CD4-positive, alpha-beta T cell (primary cell): ENCODE measurements at places on chromosomes 4 and X.

DNA sequence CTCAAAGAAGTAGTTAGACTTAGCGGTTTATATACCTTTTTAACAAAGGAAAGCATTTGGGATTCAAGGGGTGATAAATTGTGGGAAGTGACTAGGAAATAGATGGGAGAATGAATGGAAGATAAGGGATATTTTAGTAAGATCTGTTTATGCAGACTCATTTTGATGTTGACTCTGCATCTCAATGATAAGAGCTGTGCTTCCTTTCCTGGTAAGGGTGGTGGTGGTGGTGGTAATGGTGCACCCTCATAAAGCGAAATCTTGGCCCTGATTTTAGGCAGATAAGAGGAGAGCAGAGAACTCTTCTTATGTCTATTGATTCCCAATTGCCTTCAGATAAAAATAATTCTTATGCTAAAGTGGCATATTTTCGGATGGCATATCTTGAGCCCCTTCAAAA lies 197.1 kb downstream of the SPRY1 start:
- no peaks in the 10 kb centered on the region for H3K4me1 ChIP-seq
- DNase-seq, result no peak
- H3K4me3 ChIP-seq, result no peak overlapping the region
- H3K27me3 ChIP-seq, result no peaks in the 10 kb centered on the region

- no peak overlapping the region for H3K27ac ChIP-seq
- H3K27me3 ChIP-seq, result no peaks in the 10 kb centered on the region
- no peaks in the 10 kb centered on the region for H3K36me3 ChIP-seq
- H3K4me1 ChIP-seq, result no peaks in the 10 kb centered on the region
These were observed 221.6 kb upstream of the SPANXN4 start for GRCh38 chrX:142804085-142804484.

DNA sequence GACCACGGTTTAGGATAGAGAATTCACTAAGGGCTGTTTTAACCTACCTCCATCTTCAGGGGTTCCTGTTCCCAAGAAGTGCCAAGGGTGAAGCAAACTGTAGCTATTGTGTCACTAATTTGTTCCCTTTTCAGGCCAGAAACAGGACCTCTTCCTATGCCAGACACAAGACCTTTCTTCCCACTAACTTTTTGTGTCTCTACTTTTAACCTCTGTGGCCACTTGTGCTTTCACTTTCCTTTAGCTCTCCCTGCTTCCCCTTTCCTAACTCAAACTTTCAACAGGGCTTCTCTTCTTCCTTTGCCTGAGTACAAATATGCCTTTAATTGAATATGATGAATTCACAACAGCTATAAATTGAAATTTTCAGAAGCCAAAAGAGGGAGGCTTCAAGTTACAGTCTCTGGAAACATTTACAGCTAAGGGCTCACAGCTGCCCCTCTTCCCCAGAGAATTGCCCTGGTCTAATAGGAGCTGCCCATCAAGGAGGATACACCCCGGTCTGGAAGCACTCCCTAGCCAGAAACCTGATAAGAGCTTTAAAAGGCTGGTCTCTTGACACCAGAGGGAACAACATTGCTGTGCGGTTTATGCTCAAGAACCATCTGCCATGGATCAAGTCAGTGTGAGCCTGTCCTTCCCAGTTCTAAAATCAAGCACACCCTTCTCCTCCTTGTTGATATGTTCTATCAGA lies 61.7 kb upstream of the PLS3 start:
- H3K4me3 ChIP-seq, result no peak overlapping the region
- no peaks in the 10 kb centered on the region for H3K27me3 ChIP-seq
- H3K4me1 ChIP-seq, result no peaks in the 10 kb centered on the region
- H3K36me3 ChIP-seq, result no peaks in the 10 kb centered on the region
- H3K27ac ChIP-seq, result no peak overlapping the region

DNA sequence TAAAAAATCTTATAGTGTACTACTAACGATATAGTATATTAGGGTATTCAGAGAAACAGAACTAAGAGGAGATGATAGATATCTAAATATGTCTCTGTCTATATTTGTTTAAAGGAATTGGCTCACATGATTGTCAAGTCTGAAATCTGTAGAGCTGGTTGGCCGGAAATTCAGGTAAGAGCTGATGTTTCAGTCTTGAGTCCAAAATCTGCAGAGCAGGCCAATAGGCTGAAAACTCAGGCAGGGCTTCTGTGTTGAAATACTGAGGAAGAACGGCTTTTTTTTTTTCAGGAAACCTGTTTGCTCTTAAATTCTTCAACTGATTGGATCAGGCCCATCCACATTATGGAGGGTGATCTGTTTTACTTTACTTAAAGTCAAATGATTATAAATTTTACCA lies 31.7 kb downstream of the PGRMC2 start:
- no peak overlapping the region for H3K27ac ChIP-seq
- no peak for DNase-seq
- H3K36me3 ChIP-seq, result no peaks in the 10 kb centered on the region
- no peak overlapping the region for H3K4me3 ChIP-seq
- no peaks in the 10 kb centered on the region for H3K27me3 ChIP-seq

DNA sequence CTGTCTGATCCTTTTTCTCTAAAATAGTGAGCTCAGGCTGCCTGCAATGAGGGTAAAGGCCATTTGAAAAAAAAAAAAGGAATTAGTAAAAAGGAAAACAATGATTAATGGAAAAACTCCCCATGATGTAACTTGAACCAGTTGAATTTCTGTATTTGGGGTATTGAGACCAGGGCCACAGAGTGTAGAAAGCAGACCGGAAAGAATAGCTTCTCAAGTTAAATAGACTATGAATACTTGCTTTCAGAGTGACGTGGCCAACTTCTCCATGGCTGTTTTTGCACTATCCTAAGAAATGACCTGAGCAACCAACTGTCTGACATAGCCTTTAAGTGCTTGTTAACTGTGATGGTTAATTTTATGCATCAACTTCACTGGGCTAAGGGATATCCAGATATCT lies 222.1 kb upstream of the INTU start:
- H3K36me3 ChIP-seq, result no peaks in the 10 kb centered on the region
- no peak overlapping the region for H3K4me3 ChIP-seq
- no peaks in the 10 kb centered on the region for H3K27me3 ChIP-seq

DNA sequence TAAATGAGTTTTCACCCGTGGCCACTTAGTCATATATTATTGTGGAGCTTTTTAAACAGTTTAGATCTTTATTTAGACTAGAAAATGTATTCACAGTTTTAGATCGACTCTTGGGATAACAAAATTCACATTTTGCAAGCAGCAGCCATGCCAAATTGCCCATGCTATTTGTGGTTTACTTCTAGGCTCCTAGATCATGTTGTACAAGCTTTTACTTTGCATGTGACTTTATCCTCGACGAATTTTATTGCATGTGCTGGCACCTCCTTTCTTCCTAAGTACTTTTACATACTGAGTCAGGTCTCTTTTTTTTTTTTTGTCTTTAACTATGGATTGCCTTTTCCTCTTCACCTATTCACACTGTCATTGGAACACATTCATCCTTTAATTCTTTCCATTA lies 23.2 kb downstream of the BBS12 start:
- DNase-seq, result no peak
- H3K36me3 ChIP-seq, result no peaks in the 10 kb centered on the region
- no peak overlapping the region for H3K4me3 ChIP-seq
- no peaks in the 10 kb centered on the region for H3K4me1 ChIP-seq

- no peaks in the 10 kb centered on the region for H3K27me3 ChIP-seq
- no peaks in the 10 kb centered on the region for H3K36me3 ChIP-seq
- H3K4me1 ChIP-seq, result peaks cover 12% of the 10 kb centered on the region
- no peak overlapping the region for H3K27ac ChIP-seq
These were observed 18.0 kb downstream of the SPINK2 start for GRCh38 chr4:56803471-56803870.

- H3K4me1 ChIP-seq, result no peaks in the 10 kb centered on the region
- H3K4me3 ChIP-seq, result no peak overlapping the region
- DNase-seq, result no peak
- H3K27ac ChIP-seq, result no peak overlapping the region
- no peaks in the 10 kb centered on the region for H3K36me3 ChIP-seq
These were observed 185.4 kb downstream of the SOWAHB start for GRCh38 chr4:76712564-76712963.
